Stimulated activated CD4-positive, alpha-beta T cell treated with anti-CD3 and anti-CD28 coated beads, TNF-alpha, amount 100 ng/mL, for 24 hours (primary cell): ENCODE measurements at places on chromosomes 4 and X.

GRCh38 chrX:39782276-39782675 lies 315.5 kb downstream of the BCOR start:
- DNase-seq: no peak

DNA sequence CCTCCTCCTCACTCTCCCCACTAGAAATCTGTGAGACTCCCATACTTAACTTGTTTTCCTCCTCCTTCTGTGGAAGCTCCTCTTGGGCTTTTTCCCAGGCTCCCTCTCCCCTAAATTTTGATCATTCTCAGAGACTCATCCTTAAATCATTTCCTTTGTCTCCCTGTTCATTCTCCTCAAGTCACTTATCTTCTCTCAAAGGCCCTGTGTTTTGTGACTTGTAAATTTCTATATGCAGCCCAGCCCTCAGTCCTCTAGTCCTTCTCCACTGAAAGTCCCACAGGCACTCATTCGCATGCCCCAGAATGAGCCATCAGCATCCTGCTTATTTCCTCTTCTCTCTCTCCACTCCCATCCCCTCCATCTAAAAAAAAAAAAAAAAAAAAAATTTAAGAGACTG lies 171.8 kb downstream of the SOWAHB start:
- DNase-seq: no peak

- DNase-seq: no peak
These were observed 102.8 kb downstream of the NAF1 start for GRCh38 chr4:163063891-163064290.

DNA sequence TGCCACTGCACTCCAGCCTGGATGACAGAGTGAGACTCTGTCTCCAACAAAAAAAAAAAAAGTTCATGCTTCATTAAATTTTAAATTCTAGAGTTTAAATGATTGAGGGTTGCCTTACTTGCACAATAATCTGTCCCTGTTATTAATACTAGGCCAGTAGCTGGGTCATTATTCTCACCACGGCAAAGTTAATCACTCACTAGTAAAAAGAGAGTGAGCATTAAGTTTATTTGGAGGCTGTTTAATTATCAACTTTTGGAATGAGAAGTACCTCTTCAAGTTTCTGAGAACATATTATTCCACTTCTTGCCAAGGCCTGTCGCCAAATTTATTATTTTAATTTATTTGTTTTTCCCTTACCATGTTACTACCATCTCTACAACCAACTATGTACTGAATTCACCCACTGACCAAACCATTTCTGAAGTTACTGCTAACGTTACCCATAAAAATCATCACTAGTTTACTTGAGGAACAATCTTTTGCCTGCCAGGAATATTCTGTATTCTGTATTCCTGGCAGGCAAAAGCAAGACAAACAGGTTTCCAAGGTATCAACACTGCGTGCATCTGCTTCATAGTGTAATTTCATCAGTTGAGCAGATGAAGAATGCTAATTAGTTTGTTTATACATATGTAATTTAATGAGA lies 26.5 kb downstream of the GUCY1A1 start:
- no peak for DNase-seq

- no peak for DNase-seq
These were observed 20.7 kb upstream of the GRXCR1 start for GRCh38 chr4:42871671-42872290.

GRCh38 chr4:63788271-63788670 lies 621.0 kb downstream of the TECRL start:
- DNase-seq: no peak

DNA sequence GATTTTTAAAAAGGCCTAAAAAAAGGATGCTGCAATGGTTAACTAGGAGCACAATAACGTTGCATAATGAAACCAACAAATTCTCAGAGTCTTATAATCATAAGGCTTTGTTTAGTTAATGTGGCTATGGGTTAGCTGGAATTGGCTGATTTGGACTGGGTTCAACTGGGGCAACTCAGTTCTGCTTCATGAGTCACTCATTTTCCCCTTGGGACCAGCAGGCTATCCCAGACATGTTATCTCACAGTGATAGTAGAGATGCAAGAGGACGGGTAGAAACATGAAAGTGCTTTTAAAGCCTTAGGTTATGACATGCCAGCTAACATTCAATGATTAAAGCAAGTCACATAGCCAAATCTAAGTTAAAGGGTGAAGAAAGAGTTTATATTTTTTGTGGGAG lies 189.2 kb upstream of the GK2 start:
- DNase-seq: no peak

GRCh38 chr4:85152480-85152879 lies 186.0 kb upstream of the WDFY3 start:
- no peak for DNase-seq

GRCh38 chrX:136162827-136163570 lies 15.7 kb downstream of the FHL1 start:
- no peak for DNase-seq

DNA sequence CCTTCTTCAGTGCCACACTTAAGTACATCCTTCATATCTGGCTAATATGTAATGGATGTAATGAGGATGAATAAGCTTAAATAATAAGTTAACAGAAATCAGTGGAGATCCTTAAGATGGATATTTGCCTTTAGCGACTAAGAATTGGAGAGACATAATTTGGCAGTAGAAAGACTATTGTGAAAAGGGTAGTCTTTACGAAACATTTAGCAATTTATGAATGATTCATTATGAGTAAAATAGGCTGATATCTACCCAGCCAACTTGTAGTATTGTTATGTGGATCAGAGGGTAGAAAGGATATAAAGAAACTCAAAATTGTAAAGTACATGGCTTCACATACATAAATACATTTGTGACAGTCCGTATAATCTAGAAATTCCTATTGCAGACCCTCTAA lies 2371.8 kb downstream of the PCDH7 start:
- no peak for DNase-seq
